ENCODE measurements at places on chromosomes 3 and 15.

DNA sequence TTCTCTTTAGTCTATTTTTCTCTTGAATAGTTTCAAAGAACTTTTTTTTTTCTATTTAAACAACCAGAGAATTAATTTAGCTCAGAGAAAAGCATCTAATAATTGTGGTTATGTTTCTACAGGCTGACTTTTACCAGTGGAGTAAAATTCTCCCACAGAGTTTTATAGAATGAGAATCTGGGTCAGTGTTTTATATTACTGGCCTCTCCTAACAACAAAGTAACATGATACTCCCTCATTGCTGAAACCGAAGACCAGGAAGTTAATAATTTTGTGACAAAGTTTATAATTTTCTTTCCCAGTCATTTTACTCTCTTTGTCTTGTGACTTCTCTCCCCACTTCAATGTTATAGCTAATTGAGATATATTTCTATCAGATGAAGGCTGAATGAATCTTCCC lies 946.9 kb downstream of the EPHA3 start:
- no peak for DNase-seq

GRCh38 chr3:102979682-102980354 lies 545.0 kb downstream of the ZPLD1 start:
- no peak for DNase-seq

GRCh38 chr3:29649815-29650547 lies 369.1 kb downstream of the RBMS3 start:
- DNase-seq = no peak

GRCh38 chr15:45166834-45167630 lies 20.7 kb downstream of the SHF start:
- peak; percentile 49 for DNase-seq

DNA sequence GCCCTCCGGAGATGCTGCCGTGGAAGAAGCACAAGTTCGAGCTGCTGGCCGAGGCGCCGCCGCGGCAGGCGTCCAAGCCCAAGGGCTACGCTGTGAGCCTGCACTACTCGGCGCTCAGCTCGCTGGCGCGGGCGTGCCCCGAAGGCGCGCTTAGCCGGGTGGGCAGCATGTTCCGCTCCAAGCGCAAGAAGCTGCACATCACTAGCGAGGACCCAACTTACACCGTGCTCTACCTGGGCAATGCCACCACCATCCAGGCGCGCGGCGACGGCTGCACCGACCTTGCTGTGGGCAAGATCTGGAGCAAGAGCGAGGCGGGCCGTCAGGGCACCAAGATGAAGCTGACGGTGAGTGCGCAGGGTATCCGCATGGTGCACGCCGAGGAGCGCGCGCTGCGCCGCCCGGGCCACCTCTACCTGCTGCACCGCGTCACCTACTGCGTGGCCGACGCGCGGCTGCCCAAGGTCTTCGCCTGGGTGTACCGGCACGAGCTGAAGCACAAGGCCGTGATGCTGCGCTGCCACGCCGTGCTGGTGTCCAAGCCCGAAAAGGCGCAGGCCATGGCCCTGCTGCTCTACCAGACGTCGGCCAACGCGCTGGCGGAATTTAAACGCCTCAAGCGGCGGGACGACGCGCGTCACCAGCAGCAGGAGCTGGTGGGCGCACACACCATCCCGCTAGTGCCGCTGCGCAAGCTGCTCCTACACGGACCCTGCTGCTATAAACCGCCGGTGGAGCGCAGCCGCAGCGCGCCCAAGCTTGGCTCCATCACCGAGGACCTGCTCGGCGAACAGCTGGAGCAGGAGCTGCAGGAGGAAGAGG lies 1.3 kb downstream of the FAM43A start:
- DNase-seq = no peak

GRCh38 chr3:188720636-188721035 lies 451.1 kb upstream of the TPRG1 start:
- DNase-seq = no peak

- no peak for DNase-seq
Measured at GRCh38 chr3:73868688-73869315, 244.1 kb upstream of the PDZRN3 start.

DNA sequence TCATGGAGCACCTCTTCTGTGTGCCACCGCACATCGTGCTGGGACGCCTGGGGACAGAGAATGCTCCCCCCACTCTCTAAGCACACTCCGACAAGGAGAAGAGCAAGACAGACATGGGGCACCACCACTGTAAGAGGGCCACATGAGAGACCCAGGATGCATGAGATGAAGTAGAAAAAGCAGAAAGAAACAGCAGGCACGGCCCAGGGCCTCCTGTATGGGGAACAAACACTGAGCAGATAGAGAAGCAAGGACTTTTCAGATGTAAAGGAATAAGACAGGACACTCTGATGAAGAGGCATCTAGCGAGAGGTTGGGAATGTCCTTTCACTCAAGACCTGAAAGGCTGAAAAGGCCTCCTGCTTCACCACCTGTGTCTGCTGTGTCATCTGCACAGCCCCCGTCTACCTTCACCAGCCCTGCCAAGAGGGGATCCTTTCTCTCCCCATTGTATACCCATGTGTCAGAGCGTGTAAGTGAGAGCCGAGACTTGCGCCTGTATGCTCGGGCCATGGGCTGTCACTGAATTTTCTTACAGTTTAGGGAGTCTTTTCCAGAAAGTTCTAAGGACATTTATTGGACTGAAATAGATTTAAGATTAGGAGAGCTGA lies 125.6 kb downstream of the LRRK1 start:
- DNase-seq = no peak

- DNase-seq = no peak
Measured at GRCh38 chr15:57875347-57875746, 168.8 kb downstream of the POLR2M start.

DNA sequence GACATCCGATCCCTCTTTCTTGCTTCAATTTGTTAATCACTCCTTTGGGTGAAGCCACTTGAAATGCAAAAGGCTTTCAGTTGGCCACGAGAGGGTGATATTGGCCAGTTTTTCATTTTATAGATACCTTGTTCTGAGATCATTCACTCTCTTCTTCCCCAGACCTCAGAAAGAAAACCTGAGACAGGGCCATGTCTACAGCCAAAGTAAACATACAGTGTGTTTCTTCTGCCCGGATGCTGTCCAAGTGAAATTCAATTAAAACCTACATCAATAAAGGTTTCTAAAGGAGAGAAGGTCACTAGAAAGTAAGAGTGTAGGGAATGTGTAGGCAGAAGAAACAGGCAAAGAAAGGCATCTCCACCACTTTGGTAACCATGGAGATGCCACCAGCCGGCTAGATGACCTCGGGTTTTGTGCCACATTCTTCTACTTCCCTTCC lies 39.5 kb upstream of the FMN1 start:
- DNase-seq = no peak

DNA sequence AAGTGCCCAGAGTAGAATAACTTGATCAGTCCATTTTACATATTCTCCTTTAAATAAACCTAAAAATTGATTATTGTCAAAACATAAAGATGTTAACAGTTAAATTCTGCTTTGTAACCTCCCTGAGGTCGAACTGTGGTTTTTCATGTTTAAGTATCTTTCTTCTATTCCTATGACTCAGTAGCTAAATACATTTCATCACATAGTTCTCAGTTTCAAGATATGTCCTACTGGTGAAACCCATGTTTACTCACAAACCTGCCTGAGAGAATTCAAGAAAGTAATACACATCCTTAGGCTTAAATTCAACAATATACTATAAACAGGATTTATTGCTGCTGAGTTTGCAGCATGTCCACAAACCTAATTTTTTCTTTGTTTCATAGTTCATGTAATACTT lies 692.9 kb downstream of the ZPLD1 start:
- no peak for DNase-seq

DNA sequence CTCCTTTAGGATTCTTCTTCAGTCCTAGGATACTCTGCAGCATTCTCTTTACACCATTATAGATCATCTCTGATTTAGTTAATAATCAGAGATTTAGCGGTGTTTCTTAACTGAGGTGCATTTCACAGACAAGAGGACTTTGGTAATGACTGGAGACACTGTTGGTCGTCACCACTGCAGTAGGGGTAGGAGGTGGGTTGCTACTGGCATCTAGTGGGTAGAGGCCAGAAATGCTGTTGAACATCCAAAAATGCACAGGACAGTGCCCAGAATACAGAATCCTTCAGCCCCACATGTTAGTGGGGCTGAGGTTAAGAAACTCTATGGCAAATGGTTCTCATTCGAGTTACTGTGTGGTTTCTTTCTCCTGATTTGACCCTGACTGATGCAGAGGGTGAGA lies 80.4 kb upstream of the LMCD1 start:
- no peak for DNase-seq

- no peak for DNase-seq
Measured at GRCh38 chr3:13134166-13134878, 61.1 kb upstream of the IQSEC1 start.

DNA sequence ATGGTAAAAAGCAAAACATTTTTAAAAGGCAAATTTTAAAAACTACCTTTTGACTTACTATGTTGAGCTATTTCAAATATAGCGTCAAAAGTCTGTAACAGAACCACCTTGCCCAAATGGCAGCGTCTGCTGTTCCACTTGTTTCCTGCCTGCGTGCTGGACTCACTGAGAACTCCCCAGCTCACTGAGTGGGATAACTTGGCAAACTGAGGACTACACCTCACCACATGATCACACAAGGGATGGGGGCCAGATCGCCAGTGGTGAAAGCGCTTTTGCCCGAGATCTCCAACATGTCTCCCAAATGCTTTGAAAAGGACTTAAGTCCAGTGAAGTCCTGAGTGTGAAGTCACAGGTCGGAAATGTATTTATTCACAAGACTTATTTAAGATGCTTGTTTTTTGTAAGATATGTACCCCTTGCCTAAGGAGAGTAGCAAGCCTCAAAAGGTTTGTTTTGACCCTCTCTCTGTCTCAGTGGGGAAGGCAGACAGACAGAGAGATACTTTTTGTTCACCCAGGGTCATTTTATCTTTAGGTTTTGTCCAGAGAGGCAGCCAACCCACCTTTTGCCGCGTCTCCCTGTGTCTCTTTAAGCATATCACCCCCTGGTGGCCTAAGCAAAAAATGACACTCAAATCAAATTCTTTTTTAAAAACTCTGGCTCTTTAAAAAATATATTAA lies 192.6 kb downstream of the PDZRN3 start:
- no peak for DNase-seq

DNA sequence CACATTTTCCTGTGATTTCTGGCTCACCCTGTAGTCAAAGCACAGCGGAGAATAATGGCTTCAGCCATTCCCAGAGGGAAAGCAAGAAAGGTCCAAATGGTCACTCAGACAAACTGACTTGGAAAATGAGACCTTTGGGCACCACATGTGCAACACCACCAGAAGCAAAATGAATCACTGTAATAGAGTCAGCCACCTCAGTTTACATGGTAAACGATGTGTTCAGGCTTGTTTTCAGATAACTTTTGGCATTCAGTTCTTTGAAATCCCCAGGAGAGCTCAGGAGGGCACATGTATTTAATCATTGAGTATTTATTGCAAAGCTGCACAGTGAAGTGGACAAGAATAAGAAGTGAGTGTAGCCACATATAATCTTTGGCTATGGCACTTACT lies 38.4 kb upstream of the ALCAM start:
- no peak for DNase-seq

- DNase-seq = no peak
Measured at GRCh38 chr15:39624806-39625205, 43.9 kb downstream of the THBS1 start.

DNA sequence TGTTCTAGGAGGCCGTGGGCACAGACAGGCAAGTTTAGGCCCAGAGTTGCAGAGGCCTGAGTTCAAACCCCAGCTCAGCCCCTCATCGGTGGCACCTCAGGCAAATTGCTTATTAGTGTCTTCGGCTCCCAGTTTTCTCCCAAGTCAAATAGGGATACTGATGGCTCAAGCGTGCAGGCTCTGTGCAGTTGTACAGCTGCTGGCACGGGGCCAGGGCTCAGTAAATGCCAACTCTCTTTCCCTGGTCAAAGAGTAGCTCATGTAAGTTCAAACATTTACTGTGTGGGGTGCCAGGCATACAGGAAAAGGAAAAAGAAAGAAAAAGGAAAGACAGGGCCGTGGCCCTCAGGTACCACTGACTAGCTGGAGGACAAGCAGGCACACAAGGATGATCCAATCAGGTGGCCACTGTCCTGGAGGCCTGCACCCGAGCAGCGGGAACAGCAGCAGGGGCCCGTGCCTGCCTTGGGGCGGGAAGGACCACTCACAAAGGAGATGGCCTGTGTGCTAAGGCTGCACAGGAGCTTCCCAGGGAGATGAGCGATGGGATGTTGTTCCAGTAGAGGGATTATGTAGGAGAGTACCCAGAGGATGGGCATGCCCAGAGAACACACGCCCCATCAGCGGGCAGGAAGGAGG lies 70.8 kb downstream of the TBC1D2B start:
- no peak for DNase-seq

DNA sequence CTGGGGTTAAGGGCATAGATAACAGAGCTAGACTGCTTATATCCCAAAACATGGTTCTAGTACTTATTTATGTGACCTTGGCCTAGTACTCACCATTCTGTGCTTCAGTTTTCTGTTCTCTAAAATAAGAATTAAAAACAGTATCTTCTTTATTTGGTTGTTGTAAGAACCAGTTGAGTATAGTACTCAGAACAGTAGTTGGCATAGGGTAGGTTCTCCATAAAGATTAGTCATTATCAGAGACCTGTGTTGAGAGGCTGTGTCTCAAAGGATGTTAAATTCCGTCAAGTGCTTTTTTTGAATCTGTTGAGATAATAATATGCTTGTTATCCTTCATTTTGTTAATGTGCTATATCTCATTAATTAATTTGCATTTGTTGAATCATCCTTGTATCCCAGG lies 47.4 kb upstream of the OSTN start:
- DNase-seq = no peak

DNA sequence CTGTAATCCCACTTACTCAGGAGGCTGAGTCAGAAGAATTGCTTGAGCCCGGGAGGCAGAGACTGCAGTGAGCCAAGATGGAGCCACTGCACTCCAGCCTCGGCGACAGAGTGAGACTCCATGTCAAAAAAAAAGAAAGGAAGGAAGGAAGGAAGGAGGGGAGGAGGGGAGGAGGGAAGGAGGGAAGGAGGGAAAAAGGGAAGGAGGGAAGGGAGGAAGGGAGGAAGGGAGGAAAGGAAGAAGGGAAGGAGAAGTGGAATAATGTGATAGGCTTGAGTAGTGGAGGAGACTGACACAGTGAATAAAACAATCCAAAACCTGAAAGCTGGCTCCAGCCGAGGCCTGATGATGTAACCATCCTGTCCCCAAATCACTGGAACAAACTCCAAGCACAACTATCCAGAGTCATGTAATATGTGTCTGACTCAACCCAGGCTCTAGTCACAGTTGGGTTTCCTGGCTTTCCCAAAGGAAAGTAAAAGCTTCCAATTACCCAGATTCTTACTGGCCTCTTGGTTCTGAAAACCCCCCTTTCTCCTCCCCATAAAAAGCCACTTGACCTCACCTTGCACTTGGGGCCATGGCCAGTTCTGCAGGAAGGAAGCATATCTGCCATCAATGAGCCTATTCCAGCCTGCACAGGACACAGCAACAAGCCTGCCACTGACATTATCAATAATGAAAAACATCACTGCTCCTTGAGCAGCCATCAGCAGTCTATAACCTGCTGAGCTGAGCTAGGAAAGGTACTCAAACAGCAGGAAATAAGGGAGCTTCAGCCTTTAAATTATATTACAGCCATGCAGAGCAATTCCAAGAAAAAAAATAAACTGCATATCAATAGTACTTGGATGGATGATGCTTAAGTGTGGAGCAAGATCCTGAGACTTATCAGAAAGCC lies 48.3 kb downstream of the MB21D2 start:
- DNase-seq = no peak

GRCh38 chr3:30777426-30778113 lies 116.9 kb downstream of the GADL1 start:
- no peak for DNase-seq

Data from stimulated activated CD8-positive, alpha-beta memory T cell treated with anti-CD3 and anti-CD28 coated beads, Interleukin-15, amount 100 ng/mL, for 24 hours (primary cell).